ENCODE measurements at places on chromosomes 7 and 10. TPM values are rescaled to one million over a fixed set of nuclear protein-coding genes. Genes with fewer than 3 reads are reported as not detected.

- no peak for DNase-seq
Observed at GRCh38 chr7:6290319-6290741, 17.9 kb upstream of the CYTH3 start.

SEMA4G gene
- total RNA-seq = 1.5 TPM

DNA sequence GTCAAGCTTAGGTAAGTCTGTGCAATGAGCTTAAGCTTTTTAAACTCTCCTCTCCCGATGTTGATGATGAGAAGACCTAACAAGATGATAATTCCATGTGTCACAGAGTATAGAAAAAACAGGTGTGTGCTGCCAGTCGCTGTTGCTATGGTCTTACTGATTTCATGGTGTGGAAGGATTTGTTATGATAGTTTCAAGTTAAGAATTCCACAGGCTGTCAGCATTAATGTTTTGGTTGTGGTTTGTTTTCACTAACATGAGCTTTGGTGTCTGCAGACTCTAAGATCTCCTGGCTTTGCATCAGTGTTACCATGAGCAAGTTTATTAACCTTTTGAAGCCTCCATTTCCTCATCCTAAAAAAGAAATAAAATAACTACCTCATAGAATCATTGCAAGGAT lies 123.7 kb downstream of the NSUN6 start:
- no peak for DNase-seq

GRCh38 chr10:119358152-119358512 lies 150.8 kb downstream of the GRK5 start:
- DNase-seq = no peak

GRCh38 chr7:127922656-127923055 lies 108.6 kb downstream of the LRRC4 start:
- no peak for DNase-seq

DNA sequence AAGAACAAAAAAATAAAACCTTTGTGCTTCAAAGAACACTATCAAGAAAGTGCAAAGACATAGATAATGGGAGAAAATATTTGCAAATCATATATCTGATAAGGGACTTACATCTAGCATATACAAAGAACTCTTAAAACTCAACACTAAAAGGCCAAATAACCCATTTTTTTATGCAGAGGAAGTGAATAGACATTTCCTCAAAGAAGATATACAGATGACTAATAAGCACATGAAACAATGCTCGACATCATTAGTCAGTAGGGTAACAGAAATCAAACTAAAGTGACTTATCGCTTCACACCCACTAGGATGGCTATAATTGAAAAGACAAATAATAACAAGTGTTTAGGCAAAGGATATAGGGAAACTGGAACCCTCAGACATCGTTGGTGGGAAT lies 78.0 kb downstream of the MALSU1 start:
- DNase-seq = no peak

- DNase-seq = no peak
Observed at GRCh38 chr7:92485267-92485892, 7.6 kb upstream of the ERVW-1 start.

DNA sequence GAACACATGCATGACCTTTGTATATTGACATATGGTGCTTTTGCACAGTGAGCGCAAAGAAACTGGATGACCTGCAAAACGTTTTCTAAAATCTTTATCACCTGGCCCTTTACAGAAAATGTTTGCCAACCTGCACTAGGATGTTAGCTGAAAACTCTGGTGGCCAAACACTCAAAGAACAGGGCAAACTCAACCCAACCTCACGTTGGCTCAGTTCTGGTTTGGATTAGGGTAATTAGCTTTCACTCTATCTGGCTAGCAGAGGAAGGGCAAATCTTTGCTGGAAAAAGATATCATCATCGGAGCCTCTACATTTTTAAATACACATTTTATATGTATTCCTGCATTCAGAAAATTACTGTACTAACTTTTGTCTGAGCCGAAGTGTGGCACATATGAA lies 688.9 kb downstream of the PHTF2 start:
- DNase-seq = no peak

- DNase-seq = no peak
Observed at GRCh38 chr10:131453721-131454634, 142.5 kb upstream of the TCERG1L start.

PGAM1 gene
- total RNA-seq = 241 TPM

GRCh38 chr7:98394377-98394836 lies 6.5 kb downstream of the BAIAP2L1 start:
- DNase-seq = peak; percentile 14

- no peak for DNase-seq
Observed at GRCh38 chr7:157711353-157711888, 374.6 kb downstream of the DNAJB6 start.

All from dermis microvascular lymphatic vessel endothelial cell (primary cell).